AG09319 (cell line): ENCODE measurements at places on chromosomes 16 and 17.

- DNase-seq, result no peak
Observed at GRCh38 chr17:79356839-79357447, 253.9 kb downstream of the RBFOX3 start.

DNA sequence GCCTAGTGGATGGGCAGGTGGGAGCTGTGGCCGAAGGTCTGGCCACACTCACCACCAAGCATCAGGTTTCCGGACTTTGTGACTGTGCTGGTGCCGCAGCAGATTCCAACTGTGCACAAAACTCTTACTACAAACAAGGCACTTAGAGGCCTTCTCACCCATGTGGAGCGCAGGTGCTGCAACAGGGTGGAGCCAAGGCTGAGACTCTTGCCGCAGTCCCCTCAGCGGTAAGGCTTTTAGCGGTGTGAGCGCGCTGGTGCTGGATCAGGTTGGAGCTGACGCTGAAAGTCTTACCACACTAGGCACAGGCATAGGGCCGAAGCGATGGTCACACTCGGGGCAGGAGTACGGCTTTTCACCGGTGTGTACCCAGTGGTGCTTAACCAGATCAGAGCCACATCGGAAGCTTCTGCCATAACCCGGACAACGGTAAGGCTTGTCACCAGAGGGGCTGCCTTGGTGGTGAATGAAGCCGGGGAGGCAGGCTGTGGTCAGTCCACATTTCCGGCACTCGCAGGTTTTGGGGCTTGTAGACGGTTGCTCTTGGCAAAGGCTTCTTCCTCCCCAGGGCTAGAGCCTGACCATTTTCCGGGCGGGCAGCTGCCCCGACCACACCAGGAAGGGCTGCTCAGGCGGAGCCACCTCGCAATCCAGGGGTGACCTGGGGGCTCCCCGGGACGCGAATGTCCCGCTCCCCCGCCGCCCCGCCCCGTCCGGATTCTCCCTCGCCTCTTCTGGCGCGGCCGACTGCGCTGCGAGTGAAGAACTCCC is 1.0 kb upstream of the ARMC5 start:
- DNase-seq, result no peak

DNA sequence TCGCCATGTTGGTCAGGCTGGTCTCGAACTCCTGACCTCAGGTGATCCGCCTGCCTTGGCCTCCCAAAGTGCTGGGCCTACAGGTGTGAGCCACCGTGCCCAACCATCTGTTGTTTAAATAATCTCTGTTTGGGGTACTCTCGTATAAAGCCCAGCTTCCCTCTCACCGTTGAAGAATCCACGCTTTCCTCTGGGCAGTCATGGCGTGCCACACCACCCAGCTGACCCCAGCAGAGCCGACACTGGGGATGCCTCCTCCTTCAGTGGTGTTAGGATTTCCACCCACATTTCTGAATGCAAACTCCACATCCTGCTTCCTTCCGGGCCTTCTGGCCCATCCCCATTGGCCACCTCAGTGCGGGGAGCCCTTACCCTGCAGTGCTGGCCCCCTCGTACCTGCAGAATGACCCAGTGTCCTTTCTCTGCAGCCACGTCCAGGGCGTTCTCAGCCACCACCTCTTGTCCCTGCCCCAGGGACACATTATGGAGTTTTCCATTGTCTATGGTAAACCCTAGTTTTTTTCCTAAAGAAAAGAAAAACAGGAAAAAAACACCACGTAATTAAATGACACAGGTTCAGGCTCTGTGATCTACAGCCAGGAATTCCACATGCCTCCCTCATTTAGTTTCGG is 60.4 kb downstream of the PGS1 start:
- no peak for DNase-seq

DNA sequence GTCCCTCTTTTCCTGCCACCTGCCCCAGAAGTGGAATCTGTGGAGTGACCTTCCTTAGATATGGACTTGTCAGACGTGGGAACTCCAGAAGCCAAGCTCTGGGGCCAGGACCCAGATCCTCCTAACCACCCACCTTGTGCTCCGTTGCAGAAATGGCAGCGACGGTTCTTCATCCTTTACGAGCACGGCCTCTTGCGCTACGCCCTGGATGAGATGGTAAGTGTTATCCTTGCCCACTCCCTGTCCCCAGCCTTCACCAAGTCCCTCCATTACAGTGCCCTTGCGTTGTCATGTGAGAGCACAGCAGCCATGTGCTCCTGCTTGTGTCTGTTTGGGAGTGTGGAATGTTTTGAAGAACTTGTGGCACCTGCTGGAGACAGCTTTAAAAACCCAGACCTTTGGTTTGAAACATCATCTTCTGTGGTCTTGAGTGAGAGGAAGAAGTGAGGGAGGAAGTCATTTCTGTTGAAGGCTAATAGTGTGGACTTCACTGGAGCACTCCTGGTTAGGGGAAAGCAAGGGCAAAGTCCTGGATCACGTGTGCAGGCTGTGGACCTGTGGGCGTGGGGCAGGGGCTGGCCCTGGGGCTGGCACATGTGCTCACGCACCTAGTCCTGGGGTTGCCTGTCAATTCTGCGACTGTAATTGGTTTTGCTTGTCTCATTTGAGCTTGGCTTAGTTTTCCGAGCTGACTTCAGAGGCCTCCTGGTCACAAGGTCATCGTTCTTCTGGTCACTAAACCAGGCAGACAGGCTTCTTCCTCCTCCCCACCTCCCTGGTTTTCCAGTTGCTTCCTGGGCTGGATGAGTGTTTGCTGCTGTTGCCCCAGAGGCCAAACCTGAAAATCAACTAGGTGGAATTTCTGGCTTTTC is 35.8 kb downstream of the MPRIP start:
- DNase-seq, result no peak

- DNase-seq, result no peak
Observed at GRCh38 chr17:79001190-79002020, 8.2 kb downstream of the CANT1 start.

GRCh38 chr17:40020146-40020545 is 4.9 kb downstream of the CSF3 start:
- no peak for DNase-seq

DNA sequence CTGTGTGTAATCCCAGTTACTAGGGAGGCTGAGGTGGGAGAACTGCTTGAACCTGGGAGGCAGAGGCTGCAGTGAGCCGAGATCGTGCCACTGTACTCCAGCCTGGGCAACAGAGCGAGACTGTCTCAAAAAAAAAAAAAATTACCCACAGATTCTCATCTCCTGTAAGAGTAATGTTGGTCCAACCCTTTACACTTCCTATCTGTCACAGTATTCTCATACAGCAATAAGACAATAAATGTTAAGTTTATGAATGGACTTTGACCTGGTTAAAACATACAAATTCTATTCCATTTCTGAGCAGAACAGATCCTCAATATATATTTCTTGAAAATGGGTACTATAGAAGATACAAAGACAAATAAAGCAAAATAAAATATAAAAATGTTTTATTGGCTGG is 30.4 kb upstream of the TAOK1 start:
- no peak for DNase-seq

DNA sequence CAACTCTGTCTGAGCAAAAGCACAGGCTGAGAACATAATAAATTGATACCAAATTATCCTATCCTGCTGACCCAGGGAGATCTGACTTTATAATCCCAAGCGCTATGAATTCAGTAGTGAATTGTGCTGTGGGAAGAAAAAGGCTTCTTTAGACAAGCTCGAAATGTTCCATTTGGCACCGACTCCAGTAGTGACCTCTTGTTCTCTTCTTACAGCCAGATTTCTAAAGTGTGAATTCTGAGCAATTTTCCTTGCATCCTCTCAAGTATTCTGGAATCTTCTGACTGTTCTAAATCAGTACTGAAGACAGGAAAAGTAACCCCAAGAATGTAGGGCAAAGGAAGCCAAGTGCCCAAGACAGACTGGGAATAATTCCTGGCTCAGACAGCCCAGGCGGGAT is 58.2 kb downstream of the CDYL2 start:
- DNase-seq, result no peak

GRCh38 chr17:73430848-73431247 is 119.0 kb upstream of the CDC42EP4 start:
- DNase-seq, result no peak

GRCh38 chr17:29569245-29569950 is 897 bp downstream of the TP53I13 start:
- DNase-seq, result no peak

DNA sequence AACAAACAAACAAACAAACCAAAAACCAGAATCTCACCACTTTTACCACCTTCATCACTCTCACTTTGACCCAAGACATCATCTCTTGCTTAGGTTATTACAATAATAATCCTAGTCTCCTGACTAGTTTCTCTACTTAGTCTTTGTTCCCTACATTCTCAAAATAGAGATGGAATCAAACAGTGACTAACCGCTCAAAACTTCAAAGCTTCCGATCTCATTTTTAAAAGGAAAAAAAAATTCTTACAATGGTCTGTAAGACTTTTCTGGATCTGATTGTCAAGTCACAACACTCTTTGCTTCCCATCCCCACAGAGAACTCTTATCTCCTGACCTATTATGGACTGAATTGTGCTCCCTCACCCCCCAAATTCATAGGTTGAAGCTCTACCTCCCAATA is 60.9 kb downstream of the SPAG9 start:
- no peak for DNase-seq

- no peak for DNase-seq
Observed at GRCh38 chr16:78735337-78735736, 635.9 kb downstream of the WWOX start.

GRCh38 chr17:68707031-68707430 is 105.9 kb upstream of the FAM20A start:
- DNase-seq, result no peak

DNA sequence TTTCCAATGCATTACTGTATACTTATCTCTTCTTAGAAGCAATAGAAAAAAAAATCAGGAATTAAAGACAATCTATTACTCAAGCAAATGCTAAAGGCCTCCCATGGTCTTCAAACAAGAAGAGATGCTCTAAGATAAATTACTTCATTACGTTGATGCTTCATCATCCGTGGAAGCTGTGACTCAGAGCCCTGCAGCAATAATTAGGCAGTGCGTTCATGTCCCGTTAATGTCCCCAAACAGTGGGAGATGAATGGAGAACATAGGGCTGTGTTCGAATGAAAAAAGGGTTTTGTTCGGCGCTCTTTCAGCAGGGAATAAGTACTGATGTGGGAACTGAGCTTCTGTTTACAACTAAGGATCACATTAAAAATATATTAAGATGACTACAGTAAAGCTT is 15.9 kb upstream of the PDXDC1 start:
- DNase-seq, result no peak

DNA sequence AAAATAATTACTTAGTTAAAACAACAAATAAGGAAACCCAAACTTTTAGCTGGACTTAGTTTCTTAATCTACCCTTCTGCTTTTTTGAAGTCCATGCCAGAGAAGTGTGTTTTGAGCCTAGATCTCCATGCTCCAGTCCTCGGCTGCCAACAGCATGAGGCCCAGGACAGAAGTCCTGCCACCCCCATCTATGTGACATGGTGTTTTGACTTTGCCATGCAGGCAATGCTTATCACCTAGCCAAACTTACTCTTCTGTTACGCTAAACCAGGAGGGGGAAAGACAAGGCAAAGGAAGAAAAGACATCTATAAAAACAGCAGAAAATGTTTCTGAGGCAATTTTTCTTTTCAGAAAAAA is 119.5 kb downstream of the PARN start:
- DNase-seq, result no peak

DNA sequence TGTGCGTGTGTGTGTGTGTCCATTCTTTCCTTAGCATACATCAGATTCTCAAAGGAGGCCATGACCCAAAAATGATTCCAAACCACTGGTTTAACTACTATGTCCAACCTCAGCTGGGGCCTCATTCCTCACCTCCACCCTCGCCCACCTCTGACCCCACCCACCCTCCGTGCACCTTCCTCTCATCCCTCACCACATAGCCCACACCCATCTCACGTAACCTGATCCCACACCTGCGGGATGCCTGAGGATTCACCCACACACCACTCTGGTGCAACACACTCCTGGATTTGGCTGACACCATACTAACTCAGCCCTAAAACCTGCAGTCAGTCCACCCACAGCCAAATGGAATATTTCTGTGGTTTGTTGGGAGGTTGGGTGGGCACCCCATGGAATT is 3.3 kb upstream of the CSNK2A2 start:
- no peak for DNase-seq

DNA sequence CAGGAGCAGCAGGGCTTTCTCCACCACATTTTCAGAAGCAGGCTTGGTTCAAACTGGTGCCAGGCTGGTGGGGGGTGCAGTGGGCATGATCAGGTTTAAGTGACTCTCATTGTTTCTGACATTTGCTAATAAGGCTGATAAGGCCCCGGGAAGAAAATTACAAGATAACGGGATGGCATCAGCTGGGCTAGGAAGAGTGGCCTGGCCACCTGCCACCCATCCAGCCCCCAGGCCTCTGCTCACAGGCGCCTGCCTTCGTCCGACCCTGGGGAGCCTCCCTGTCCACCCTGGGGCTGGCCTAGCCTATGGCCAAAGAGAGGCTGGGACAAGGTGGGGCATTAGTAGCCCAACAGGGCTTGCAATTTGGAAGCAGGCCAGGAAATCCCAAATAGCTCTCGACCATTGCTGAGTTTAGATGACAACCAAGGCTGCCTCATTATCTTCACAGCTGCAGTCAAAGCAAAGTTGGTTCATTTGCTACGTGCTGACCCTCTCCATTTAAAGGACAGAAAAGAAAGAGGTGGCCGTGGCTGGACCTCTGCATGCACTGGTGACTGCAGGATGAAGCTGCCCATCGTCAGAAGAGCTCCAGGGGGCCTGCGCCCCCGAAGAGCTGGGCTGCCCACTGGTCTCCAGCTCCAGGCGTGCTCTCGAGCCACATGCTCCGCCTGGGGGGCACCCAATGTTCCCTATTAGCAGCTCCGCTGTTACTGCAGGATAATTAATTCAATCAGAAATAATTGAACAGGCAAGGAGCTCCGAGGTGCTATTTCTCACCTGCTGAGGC is 44.9 kb downstream of the PEMT start:
- DNase-seq, result no peak

GRCh38 chr17:27895940-27896535 is 2.9 kb upstream of the LYRM9 start:
- no peak for DNase-seq

DNA sequence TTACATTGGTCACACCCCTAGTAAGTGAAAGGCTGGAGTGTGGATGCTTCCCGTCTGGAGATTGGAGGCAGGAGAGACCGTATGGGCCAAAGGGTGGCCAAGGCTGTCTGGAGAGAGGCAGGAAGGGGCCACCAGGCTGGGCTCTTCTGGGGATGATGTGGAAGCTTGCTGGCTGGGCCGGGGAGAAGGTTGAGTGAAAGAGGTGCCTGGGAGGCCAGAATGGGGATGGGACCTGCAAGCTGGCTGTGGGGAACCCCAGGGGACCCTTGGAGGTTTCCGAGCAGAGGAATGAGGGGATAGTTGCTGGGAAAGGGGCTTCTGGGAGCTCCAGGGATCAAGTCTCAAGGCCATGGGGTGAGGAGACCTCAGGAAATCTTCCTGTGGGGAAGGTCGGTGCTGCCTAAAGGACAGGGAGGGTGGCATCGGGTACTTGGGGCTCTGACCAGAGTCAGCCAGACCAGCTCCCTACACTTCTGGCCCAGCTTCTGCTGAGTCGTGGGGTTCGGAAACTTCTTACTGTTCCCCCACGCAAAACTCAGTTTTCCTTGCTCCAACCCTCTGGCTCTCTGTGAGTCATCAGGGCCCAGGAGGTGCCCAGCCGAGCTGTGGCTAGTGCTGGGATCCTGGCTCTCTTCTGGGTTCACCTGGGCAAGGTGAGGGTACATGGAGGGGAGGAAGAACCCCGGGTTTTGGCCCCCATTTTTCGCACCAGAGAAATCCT is 3.1 kb downstream of the MRC2 start:
- no peak for DNase-seq
